ENCODE measurements at places on chromosomes 16 and 17.

- no peak for DNase-seq
Observed at GRCh38 chr17:4559966-4560365, 411 bp downstream of the GGT6 start.

DNA sequence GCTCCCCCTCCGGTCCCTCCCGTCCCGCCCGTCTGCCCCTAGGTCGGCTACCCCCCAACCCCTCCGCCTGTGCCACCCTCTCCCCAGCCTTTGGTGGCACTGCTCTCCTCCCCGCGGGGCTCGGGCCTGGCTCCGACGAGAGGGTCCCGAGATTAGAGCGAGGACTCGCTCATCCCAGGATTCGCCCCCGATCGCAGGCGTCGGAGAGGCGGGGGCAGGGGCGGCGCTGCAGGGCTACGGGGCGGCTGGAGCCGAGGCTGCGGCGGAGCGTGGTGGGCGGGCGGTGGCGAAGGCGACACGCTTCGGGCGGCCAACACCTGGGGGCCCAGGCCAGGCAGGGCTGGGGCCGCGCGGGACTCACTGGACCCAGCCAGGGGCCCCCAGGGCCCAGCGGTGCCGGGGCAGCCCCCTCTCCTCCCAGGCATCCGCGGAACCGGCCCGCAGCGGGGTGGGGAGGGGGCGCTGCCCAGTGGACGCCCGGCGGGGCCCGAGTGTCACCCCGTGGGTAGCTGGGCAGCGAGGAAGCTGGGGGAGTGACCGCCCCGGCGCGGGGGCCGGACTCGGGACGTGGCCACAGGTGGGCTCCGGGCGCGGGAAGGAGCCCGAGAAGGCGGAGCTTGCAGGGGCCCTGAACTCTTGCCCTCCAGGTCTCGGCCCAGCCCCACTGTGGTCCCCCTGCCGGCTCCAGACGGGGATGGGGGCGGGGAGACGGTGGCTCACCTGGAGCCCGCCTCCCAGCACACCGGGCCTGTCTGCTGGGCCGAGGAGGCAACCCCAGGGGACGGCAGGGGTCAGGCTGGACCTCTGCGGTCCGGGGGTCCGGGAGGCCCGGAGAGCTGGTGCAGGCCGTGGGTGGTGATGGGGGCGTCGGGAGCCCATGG lies 1.5 kb downstream of the MGAT5B start:
- no peak for DNase-seq

DNA sequence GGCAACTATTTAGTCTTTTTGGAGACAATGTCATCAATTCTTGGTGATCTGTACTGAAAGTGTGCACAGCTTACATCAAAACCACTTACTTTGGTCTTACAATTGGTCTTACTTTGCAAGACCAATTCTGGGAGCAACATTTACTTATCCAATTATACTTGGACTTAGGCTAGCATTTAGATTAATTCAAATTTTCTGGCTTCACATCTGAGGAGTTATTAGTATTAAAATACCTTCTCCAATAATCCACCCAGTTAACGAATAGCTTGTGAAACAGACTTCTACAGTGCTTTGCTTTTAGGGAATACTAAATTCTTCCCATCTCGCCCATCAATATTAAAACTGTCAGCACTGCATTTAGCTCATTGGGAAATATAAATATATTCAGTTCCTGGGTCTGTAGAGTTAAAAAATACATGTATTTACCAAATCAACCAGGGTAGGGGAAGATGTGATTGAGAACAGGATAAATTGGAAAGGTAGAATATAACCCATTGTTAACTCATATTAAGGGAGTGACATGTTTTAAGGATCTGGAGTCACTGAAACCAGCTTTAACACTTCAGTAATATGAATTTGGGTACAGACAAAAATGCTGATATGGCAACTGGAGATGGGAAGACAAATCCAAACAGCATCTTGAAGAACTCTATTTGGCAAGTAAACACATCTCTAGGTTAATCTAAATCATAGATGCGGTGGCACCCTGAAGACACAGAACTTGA lies 9.2 kb upstream of the VEZF1 start:
- DNase-seq: no peak

- DNase-seq: no peak
Observed at GRCh38 chr16:53809088-53809932, 105.4 kb downstream of the FTO start.

- no peak for DNase-seq
Observed at GRCh38 chr17:63474174-63474573, 2.7 kb upstream of the ACE start.

DNA sequence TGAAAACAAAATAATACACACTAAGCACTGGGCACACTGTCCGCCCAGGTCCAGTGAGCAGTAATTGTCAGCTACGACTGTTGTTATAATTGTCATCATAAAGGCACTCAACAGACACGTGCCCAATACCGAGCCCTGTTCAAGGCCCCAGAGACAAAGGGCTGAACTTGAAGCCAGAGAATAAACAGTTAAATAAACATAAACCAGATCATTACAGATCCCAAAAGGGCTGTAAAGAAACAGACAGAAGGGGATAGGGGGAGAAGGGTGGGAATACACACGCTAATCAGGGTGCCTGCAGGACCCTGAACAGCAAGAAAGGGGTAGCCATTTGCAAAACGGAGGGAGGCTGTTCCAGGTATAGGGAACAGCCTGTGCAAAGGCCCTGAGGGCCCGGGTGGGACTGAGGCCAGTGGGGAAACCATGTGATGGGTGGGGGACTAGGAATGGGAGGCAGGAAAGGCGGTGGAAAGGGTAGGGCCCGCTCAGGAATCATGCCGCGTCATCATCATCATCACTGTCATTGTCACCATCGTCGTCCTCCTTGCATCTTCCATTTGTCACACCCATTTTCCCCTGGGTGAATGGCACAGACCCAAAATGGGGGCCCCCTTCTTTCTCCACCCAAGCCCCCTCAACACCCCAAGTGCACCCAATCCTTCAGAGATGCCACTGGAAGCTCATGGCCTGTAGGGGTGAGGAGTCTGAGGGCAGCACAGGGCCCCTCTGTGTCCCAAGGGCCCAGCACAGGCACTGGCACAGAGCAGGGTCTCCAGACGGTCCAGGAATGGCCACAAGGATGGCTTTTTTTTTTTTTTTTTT lies 6.3 kb downstream of the CARHSP1 start:
- no peak for DNase-seq

- no peak for DNase-seq
Observed at GRCh38 chr16:86881861-86882273, 303.5 kb downstream of the FOXL1 start.

DNA sequence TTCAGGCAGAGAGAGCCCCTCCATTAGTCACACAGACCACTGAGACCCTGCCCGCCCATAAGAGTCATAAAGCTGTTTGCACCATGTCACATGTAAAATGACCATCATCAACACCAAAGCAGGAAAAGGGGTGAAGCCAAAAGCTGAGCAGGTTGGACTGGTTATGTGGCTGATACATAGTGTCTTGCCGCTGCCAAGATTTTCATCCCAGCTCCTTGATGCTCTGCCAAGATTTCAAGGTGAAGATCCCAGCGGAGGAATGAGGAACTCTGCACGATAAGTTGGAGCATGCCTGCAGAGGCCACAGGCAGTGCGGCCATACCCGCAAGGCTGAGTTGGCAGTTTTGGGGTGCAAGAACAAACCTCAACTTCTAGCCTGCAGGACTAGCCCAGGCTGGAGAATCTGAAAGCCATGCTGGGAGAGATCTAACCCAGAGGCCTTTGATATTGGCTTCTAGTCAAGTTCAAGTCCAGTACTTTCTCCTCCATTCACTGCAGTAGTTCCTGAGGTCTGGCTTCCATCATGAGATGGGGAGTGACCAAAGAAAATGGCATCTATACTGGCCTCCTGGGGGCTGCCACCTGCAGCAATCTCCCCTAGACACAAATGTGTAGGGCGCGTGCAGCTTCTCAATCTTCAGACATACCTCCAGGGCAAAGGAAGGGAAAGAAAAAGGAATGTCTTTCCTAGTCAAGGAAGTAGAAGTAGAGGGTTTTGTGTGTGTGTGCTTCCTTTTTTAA lies 79.7 kb upstream of the NOL11 start:
- DNase-seq: no peak

DNA sequence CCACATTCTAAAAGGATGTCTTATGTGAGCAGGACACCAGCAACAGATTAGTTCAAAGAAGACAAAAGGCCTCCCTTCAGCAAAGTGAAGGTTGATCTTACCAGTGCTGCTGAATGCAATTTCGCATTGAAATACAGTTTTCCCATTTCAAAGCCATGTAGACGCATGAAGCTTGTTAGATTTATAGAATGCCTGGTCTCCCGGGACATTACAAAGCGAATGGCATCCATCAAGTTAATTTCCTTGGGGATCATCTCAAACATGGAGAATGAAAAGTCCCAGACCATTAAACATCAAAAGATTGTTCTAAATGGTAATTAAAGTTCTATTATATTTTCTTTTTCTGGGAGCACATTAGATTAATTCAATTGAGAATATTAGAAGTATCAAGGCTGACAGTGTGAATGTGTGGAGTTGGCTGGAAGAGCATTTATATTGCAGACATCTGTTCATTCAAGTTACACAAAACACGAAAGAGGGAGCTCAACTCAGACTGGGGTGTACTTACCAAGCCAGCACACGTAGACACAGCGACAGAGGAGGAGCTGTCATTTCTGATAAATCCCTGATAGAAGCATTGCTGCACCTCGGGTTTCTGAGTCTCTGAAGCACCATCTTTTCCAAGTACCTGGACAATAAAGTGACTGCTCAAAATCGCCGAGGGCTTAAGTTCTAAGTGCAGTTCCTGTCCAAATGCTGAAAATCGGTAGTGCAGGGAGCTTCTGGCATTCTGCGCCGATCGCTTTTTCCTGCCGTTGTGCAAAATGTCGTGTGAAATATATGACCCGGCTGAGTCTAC lies 3.8 kb downstream of the ADAMTS18 start:
- DNase-seq: no peak

GRCh38 chr17:77145612-77146245 lies 5.0 kb downstream of the SEC14L1 start:
- DNase-seq: no peak

- DNase-seq: no peak
Observed at GRCh38 chr17:63309021-63309420, 137.1 kb downstream of the CYB561 start.

DNA sequence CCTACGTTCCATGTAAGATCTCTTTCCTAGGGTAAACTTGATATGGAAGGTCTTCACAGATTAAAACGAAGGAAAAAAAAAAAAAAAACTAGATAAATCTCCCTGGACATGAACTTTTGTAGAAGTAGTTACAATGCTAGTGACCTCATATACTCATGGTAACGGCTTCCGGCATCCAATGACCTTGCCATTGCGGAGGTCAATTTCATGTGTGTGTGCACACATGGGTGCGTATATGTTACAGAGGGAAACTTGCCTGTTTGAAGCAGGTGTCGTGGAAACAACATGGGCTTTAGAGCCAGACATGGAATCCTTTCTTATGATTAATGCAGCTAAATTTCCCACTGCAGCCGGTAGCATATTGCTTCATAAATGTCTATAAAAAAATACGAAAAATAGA lies 435.5 kb downstream of the MAF start:
- DNase-seq: no peak

- DNase-seq: no peak
Observed at GRCh38 chr16:90048347-90048722, 28.8 kb downstream of the PRDM7 start.

GRCh38 chr16:11670171-11671131 lies 2.2 kb downstream of the SNN start:
- DNase-seq: no peak

DNA sequence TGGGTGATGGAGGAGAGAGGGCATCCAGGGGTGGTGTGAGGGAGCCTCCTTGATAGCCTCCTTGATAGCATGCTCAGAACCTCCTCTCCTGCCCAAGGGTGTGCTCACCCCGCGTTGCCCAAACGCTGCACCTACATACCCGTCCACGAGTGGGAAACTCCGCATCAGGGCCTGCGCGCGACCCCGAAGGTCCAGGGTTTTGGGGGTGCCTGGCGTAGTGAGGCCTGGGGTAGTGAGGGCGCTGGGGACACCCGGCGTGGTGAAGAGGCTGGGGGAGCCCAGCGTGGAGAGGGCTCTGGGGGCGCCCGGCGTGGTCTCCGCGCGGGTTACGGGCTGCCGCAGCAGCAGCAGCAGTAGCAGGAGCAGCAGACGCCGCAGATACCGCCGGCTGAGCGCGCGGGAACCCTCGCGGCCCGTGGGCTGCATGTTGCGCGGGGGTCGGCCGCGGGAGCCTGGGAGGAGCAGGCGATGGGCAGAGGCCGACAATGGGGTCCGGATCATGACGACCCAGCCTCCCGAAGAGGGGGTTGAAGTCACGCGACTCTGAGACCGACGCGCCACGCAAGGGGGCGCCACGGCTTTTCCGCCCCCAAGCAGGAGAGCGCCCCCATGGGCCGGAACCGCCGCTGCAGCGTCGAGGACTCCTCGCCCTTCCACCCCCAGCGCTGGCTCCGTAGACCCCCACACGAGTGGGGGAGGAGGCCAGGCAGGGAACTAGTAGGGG lies at the start of gene DPEP3:
TSS of gene DPEP3 (minus strand) at position 545 of the 724 bp plus-strand sequence. CDS start at position 426, 119 bp downstream.
- DNase-seq: no peak

DNA sequence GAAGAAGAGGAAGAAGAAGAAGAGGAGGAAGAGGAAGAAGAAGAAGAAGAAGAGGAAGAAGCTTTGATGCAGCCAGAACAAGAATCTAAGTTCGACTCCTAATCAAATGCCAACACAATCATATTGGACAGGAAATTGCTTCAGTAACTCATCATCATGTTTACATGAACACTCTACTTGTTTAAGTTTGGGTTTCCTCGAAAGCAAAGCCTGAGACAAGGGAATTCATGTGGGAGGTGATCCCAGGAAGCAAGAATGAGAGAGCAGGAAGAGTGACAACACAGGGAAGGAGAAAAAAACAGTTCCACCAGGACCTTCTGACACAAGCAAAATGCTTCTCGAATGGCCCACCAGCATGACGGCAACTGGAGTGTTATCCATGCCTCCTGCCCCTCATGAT lies 279.0 kb downstream of the PMP22 start:
- no peak for DNase-seq

DNA sequence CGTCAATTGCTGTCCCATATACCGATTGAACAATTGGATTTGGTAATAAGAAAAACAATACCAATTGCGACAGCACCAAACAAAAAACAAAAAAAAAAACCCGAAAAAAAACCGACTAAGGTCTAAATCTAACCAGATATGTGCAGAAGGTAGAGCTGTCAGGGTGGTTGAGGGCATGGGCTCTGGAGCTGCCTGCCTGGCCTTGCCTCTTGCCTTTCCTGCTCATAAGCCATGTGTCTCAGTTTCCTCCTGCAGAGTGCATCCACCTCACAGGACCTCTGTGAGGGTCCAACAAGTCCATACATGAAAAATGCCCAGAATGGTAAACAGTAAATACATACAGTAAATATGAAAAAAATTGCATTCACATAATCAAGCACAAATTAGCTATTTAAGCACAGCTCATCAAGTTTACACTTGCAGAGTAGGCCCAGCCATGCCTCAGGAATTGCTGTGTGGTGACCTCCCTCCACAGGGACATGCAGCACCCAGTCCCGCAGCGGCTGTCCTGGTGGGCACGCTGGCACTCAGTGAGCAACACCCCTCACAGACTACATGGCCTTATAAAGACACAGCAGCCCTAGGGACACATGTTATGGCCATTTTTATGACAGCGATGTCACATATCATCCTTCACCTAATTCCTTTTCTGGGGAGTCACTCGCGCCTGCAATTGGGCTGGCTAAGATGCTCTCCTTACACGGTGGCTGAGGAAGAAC lies 17.9 kb downstream of the TBC1D28 start:
- no peak for DNase-seq

GRCh38 chr17:51103451-51103850 lies 17.2 kb downstream of the SPAG9 start:
- no peak for DNase-seq

GRCh38 chr16:77943801-77944200 lies 78.5 kb upstream of the CLEC3A start:
- DNase-seq: no peak
